Esophagus muscularis mucosa (tissue), 4 donors: ENCODE measurements at places on chromosomes 2 and 18. TPM values are rescaled to one million over a fixed set of nuclear protein-coding genes. Genes with fewer than 3 reads are reported as not detected.

The RFTN2 gene
- total RNA-seq = 5.8 TPM

The RFX8 gene
- total RNA-seq = not detected

DNA sequence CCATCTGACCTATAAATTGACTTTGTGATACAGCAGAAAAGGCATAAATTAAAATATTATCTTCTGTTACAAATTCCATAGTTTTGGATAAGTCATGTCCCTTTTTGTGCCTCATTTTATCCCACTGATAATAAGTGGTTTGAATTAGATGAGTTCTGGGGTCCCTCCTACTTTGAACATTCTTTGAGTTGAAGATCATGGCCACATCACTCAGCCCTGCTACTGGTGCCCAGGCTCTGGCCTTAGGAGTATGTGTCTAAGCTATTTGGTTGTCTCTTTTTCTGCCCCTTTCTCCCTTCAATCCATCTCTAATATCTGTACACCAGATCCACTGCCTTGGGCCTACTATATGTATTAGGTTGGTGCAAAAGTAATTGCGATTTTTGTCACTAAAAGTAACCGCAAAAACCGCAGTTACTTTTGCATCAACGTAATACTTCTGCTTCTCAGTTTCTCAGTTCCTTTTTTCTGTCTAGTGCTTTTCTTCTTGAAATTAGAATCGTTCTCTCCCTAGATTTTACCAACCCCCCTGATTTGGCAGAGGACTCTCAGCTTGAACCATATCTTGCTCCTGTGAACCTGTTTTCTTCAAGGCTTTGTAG lies 362.5 kb upstream of the TNP1 start:
- DNase-seq = no peak
- H3K27me3 ChIP-seq = no peaks in the 10 kb centered on the region
- peaks cover 12% of the 10 kb centered on the region for H3K4me1 ChIP-seq

DNA sequence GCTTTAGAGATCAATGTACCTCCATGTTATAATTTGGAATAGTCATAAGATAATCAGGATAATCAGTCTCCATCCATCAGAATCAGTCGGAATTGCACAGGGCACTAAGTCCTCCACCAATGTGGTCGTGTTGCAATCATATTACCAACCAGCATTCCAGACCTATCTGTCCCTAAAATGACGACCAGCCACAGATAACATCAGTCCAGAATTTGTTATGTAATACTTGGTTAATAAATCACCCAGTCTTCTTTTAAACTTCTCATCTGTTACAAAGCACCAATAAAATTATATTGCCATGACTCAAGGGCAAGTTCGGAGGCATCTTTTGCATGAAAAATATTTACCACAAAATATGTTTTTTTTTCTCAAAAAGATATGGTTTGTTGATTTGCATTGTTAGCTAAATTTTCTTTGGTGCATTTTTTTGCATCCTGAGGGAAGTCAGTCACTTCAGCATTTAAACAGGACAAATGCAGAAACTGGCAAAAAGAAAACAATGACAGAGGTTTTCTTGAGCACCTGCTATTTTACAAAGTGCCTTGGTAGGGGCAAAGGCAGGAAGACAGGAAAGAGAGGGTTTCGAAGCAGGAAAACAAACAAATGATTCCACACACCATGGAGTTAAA lies 29.3 kb downstream of the PIEZO2 start:
- no peak overlapping the region for H3K27ac ChIP-seq
- no peaks in the 10 kb centered on the region for H3K27me3 ChIP-seq
- H3K4me1 ChIP-seq = no peaks in the 10 kb centered on the region
- peak; percentile 50 for DNase-seq
- no peak overlapping the region for H3K4me3 ChIP-seq

- DNase-seq = no peak
- no peak overlapping the region for H3K27ac ChIP-seq
- H3K27me3 ChIP-seq = no peaks in the 10 kb centered on the region
Observed at GRCh38 chr18:54712306-54712705, 116.0 kb upstream of the RAB27B start.

The KLHL29 gene
- total RNA-seq = 24.2 TPM
